ENCODE measurements at places on chromosomes 1 and 21.

DNA sequence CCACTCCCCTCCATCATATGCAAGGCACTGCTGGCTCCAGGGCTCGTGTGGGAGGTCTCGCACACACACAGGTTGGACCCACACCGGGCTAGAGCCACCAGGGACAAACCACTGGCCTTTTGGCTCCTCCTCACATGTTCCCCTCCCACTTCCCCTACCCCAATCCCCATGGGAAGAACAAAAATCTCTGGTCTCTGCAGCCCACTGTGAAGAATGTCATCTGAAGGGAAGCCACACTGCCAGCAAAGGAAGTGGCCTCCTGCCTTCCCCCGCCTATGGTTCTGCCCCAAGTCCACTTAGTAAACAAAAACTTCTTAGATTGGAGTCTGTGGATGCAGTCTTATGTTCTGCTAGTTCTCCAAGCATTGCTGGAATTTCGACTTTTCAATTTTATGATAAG lies 24.2 kb downstream of the OLFML3 start:
- no peak for DNase-seq

- DNase-seq: no peak
These were observed 293.3 kb downstream of the SDCCAG8 start for GRCh38 chr1:243549108-243549507.

DNA sequence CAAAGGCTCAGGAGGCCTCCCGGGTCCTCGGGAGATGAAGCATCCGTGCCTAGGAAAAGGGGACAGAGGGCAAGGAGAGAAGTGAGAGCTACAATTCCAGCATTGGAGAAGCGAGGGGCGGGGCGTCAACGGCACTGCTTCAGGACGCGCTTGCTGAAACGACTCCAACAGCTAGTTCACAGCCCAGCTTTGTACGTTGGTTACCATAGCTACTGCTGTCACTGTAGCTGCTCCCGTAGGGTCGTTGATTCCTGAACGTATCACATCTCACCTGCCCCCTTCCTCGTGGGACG lies 63.1 kb downstream of the TOR1AIP2 start:
- no peak for DNase-seq

DNA sequence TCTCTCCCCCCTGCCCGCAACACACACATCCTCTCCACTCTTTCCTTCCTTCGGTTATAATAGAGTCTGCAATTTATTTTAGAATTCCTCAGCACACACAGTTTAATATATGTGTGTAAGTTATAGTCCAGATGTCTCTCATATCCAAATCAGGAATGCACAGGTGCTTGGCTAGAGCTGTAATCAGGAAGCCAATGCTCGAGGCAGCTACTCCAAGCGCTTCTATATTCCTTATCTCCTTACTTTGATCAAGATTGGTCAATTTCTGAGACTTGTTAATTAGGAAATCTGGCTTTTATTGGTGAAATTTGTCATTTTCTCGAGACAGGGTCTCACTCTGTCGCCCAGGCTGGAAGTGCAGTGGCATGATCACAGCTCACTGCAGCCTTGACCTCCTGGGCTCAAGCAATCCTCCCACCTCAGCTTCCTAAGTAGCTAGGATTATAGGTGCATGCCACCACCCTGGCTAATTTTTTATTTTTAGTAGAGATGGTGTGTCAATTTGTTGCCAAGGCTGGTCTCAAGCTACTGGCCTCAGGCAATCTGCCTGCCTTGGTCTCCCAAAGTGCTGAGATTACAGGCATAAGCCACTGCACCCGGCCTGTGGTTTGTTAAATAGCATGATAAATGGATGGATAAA lies 27.7 kb downstream of the RPL5 start:
- DNase-seq: no peak

GRCh38 chr21:36433059-36433709 lies 46.7 kb downstream of the CLDN14 start:
- DNase-seq: no peak

DNA sequence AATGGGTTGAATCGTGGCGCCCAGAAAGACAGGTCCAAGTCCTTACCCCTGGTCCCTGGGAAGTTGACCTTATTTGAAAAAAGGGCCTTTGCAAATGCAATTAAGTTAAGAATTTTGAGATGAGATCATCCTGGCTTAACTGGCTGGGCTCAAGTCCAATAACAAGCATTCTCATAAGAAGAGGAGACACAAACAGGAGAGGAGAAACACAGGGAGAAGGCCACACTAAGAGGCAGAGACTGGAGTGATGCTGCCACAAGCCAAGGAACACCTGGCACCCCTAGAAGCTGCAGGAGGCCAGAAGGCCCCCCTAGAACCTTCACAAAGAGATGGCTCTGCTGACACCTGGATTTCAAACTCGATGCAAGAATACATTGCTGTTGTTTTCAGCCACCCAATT lies 44.6 kb downstream of the PDPN start:
- DNase-seq: no peak

- no peak for DNase-seq
These were observed 13.6 kb downstream of the LRRC42 start for GRCh38 chr1:53959664-53960250.

GRCh38 chr1:941588-942383 lies 17.3 kb downstream of the NOC2L start:
- DNase-seq: no peak

GRCh38 chr1:89608319-89608983 lies 24.5 kb upstream of the LRRC8C start:
- DNase-seq: no peak

DNA sequence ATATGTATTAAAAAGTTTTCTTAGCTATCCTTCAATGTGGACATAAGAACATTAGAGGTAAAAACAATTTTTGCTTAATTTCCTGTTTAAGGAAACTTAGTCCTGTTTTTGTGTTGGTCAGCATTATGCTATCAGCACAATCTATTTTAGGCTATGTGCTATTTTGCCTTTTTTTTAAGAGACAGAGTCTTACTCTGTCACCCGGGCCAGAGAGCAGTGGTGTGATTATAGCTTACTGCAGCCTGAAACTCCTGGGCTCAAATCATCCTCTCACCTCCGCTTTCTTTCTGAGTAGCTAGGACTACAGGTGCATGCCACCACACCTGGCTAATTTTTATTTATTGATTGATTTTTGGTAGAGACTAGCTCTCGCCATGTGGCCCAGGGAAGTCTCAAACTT lies 199.1 kb upstream of the TMPRSS15 start:
- no peak for DNase-seq

- no peak for DNase-seq
These were observed 59.4 kb upstream of the MPC2 start for GRCh38 chr1:167996266-167996665.

DNA sequence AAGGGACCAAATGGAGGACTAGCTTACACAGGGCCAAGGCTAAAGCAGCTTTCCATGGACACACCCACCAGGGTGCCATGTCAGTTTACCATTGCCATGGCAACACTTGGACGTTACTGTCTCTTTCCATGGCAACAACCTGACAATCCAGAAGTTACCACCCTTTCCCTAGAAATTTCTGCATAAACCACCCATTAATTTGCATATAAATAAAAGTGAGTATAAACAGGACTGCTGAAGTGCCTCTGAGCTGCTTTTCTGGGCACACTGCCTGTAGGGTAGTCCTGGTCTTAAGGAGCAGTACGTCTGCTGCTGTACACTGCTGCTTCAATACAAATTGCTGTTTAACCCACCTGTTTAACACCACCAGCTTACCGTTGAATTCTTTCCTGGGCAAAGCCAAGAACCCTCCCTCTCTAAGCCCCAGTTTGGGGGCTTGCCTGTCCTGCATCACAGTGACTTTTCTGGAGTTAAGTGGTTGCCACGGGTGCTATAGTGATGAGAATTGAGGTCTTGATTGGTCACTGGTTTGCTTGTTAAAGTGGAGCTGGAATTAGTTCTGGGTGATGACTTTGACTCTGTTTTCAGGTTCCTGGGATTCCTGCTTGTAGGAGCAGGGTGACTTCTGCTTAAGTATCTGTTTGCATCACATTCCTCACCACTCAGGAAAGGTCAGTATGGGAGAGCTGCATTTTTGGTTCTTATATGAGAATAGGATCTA lies 83.2 kb downstream of the CLDN17 start:
- DNase-seq: no peak

DNA sequence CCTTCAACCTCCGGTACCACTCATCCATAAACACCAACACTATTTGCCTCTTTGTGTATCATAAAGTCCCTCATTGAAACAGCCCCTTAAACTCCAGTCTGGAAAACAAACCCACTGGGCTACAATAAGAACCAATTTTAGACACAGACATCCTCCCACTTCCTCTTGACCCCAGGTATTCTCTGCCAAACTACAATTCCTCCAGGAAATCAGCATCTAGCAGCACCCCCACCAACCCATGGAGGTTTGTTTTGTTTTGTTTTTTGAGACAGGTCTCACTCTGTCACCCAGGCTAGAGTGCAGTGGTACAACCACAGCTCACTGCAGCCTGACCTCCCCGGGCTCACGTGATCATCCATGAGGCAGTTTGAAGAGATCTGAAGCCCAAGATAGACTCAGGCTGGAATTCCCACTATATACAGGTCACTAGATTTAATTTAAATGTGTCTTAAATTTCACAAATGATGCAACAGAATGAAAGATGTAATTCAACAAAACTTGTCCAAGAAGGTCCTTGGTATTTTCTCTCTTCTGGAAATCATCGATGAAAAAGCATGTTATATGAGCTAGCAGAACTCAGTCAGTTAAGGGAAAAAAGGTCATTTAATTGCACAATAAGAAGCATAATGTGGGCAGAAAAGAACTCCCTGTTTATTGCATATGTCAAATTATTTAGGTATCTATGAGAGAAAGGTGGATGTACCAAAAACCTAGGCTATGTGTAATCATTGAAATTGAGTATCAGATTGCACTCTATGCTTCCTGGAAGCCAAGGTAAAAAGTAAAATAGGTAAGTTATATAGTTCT lies 30.3 kb downstream of the TCP10L start:
- no peak for DNase-seq

GRCh38 chr21:25536752-25537151 lies 70.5 kb downstream of the MRPL39 start:
- DNase-seq: no peak

GRCh38 chr1:199667089-199667488 lies 360.4 kb upstream of the NR5A2 start:
- no peak for DNase-seq

GRCh38 chr1:185823467-185823866 lies 89.3 kb downstream of the HMCN1 start:
- no peak for DNase-seq

DNA sequence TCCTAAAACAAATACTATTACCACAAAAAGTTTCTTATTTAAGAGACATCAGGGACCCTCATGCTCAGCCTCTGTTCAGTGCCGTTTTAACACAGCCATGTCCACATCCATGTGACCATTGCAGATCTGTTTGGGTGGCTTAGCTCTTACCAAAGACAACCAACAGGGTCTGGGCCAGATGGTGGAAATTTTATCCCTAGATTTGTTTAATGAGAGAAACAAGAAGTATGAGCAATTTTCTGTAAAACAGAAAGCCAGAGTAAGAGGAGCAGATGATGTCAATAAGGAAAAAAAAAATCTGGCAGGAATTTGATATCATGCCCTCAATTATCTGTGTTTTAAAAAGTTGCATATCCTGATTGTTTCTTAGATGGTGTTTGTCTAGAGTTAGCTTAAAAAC lies 299.9 kb downstream of the TM2D1 start:
- no peak for DNase-seq

- no peak for DNase-seq
These were observed 11.3 kb downstream of the BTG2 start for GRCh38 chr1:203316626-203317093.

GRCh38 chr21:29193072-29193471 lies 62.6 kb downstream of the MAP3K7CL start:
- no peak for DNase-seq

GRCh38 chr21:42475036-42475435 lies 21.0 kb downstream of the RSPH1 start:
- DNase-seq: no peak

DNA sequence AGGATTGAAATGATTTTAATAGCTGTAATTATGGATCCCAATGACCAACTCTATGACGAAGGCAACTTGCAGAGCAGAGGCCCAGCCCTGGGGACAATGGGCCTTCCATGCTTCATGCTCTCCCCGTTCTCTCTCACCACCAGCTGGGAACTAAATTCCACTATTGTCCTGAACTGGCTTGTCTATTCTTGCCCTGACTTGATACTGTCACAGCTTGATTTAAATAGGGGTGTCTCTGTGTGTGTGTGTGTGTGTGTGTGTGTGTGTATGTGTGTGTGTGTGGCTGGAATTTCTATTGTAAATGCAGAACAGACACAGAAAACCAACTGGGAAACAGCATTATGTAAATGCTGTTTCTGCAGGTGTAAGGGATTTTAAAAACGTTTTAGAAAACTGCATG lies 57.0 kb downstream of the SLC22A15 start:
- no peak for DNase-seq

DNA sequence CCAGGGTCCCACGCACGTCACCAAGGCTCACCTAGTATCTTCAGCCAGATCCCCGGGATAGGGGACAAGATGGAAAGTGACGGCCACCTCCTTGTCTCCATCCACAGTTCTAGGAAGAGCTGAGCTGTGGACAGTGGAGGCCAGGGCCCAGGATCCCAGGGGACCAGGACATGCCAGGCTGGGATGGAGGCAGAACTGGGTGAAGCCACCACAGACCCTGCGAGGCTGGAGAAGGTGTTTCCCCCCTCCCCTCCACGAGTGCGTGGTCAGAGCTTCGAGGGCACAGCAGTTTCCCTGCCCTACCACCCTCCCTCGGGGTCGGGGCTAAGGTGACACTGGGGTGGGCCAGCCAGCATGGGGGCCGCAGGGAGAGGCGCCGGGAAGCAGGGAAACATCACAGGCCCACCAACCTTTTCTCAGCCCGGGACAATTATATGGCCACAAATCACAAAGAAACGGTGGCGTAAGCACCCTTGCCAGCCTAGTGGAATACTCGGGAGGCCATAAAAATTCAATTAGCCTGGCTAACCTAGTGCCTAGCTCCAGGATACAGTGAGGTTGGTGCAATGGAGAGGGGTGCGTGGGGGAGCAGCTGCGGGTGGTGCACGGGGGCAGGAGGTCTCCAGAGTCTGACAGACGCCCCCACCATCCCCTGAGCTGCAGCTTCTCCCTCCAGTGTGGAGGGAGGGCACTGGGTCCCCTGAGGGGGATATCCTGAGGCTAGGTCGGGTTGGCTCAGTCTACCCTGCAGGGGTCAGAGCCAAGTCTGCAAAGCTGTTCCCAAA lies 13.4 kb downstream of the DRAXIN start:
- DNase-seq: no peak

DNA sequence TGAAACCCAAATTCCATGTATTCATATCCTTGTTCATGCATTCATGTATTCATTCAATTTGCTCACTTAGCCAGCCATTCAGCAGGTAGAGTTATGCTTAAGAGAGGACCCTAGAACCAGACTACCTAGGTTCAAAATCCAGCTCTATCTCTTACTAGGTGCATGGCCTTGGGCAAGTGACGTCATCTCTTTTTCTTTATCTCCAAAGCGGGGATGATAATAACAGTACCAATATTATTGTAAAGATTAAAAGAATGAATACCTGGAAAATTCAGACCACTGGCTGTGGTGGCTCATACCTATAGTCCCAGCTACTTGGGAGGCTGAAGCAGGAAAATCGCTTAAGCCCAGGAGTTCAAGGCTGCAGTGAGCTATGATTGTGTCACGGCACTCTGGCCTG lies 33.9 kb upstream of the CLIC4 start:
- no peak for DNase-seq

Measured in omental fat pad (tissue), 4 donors.